Stimulated activated CD4-positive, alpha-beta T cell treated with anti-CD3 and anti-CD28 coated beads, Interleukin-1b, Interleukin-23, amount 100 ng/mL, for 4 hours (primary cell): ENCODE measurements at places on chromosomes 6 and 20.

GRCh38 chr6:120903836-120904235, 430.4 kb downstream of the TBC1D32 start:
- DNase-seq, result no peak

- no peak for DNase-seq
Measured at GRCh38 chr20:53405139-53405538, 188.5 kb downstream of the ZNF217 start.

DNA sequence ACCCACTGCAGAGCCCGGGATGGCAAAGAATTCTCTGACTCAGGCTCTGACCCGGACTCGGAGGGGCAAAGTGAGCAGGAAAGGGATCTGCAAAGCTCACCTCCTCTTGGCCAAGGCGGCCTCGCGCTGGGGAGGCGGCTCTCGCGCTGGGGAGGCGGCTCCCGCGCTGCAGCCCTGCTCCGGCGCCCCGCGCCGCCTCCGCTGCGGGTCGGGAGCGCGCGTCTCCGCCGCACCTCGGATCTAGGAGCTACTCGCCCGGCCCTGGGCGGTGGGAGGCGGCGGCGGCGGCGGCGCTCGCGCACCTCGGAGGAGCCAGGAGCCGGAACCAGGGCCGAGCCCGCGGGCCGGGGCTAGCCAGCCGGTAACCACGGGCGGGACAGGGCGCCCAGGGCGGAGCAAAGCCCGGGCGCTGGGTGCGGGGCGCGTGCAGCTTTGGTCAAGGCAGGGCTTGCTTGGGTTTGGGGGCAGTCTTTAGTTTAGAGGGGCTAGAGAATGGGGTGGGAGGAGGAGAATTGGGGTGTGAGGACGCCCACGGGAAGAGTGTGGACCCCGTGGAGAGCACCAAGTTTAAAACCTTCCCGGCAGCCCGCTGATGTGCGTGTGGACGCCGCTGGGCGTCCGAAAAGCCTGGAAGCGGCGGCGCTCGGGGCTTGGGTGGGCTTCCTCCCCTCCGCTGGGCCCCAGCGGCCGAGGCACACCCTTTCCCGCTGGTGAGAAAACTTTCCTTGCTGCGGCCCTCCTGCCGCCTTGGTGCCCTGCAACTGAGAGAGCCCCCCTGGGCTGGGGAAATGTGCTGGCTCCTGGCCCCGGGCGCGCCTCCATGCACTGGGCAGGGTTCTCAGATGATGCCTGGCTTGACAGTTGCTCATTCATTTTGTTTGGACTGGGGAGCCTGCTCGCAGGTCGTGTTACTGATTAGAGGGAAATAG, at the start of gene MRAP2:
Gene MRAP2, plus strand, starts transcription at position 250 of the 929 bp plus-strand sequence. CDS start 21,547 bp downstream, outside the sequence.
- no peak for DNase-seq

GRCh38 chr6:46628498-46628897, 24.1 kb downstream of the CYP39A1 start:
- DNase-seq, result no peak

DNA sequence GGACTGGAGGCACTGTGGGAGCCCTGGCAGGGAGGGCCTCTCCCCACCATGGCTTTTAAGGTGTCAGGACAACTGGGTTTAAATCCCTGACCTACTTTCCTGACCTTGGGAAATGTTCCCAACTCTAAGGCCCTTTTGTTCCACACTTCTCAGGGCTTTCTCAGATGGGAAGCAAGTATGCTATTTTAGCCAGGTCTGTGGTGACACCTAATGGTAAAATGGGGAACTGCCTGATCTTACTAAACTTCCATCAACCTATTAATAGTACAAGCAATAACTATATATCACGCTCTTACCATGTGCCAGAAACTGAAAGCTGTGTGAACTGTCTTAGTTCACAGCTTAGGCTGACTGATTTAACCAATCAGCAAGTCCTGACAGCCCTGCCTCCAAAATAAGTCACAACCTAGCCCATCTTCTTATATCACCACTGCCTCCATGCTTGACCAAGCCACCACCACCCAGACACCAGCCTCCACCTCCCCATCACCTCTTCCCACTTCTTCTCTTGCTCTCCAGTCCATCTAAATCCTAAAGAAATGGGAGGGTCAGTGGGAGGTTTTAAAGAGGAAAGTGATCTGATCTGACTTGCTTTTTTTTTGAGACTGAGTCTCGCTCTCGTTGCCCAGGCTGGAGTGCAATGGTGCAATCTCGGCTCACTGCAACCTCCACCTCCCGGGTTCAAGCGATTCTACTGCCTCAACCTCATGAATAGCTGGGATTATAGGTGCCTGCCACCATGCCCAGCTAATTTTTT, 6.9 kb upstream of the BLCAP start:
- DNase-seq, result peak; percentile 58

- DNase-seq, result no peak
Measured at GRCh38 chr6:46733341-46733801, 1.8 kb downstream of the PLA2G7 start.

DNA sequence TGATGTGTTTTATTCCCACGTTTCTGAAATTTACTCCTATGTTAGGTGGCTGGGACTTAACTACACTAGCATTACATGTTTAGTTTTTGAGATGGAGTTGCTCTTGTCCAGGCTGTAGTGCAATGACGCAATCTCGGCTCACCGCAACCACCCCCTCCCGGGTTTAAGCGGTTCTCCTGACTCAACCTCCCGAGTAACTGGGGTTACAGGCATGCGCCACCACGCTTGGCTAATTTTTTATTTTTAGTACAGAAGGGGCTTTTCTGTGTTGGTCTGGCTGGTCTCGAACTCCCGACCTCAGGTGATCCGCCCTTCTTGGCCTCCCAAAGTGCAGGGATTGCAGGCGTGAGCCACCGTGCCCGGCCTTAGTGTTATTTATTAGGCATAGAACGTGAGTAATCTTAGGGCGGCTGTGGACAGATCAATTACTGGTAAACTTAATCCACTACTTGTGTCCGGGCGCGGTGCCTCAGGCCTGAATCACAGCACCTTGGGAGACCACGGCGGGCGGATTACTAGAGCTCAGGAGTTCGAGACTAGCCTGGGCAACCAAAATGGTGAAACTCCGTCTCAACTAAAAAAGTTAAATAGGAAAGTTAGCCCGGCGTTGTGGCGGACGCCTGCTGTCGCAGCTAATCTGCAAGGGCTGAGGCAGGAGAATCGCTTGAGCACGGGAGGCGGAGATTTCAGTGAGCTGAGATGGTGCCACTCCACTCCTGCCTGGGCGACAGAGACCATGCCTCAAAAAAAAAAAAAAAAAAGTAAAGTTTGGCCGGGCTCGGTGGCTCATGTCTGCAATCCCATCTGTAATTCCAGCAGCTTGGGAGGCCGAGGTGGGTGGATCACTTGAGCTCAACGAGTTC, 123.7 kb upstream of the BTN3A2 start:
- no peak for DNase-seq

DNA sequence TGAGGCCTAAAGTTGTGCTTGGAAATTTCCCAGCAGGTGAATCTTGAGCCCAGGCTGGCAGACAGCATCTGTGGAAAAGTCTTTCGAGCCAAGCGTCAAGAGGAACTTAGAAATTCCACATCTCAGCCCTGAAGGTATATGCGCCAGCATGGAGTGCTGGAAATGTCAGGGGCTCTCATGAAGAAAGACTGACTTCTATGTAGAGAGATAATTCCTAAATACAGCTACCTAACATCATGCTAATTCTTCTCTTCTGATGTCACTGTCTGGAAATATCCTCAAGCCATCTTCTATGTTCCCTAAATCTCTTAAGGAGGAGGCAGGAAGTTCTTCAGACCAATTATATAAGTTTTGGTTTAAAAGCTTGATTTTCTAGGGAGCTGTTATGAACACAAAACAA, 492.4 kb upstream of the MARCKS start:
- no peak for DNase-seq

DNA sequence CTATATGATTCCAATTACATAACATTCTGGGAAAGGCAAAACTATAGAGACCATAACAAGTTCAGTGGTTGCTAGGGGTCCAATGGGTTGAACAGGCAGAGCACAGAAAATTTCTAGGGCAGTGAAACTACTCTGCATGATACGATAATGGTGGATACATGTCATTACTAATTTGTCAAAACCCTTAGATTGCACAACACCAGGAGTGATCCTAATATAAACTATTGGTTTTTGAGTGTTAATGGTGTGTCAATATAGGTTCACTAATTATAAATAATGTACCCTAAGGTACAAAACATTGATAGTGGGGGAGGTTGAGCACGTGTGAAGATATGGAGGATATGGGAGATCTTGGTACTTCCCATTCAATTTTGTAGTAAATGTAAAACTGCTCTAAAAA, 42.4 kb upstream of the PLN start:
- no peak for DNase-seq

DNA sequence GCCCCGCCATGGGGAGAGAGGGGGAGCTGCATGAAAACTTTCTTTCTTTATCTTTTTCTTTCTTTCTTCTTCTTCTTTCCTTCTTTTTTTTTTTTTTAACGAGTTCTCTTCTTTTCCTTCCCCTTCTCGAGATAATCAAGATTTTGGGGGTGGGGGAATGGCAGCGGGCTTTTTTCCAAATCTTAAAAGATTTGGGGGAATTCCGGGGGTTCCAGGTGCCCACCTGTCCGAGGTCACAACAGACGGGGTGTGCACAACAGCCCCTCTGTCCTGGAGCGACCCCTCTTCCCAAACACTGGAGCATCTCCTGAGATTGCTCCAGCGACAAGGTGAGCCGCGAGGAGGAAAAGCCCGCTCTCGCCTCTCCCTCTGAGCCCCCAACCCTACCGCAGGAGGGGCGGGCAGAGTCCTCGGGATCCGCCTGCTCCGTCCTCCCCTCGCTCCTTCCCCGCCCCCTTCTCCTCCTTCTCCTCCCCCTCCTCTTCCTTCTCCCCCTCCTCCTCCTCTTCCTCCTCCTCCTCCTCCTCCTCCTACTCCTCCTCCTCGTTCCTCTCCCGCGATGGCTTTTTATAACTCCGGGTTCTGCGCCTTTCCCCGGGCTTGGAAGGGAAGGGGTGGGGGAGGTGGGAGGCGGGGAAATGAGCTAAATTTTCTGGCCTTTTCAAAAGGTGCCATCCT, 689 bp upstream of the KCNB1 start:
- DNase-seq, result no peak

GRCh38 chr6:13467216-13467600, 20.2 kb downstream of the GFOD1 start:
- DNase-seq, result no peak
